Kidney (tissue), 22 donors: ENCODE measurements at places on chromosomes 11 and 22.
A peak's percentile ranks its signal among the peaks of the same experiment; 100 is the strongest.

GRCh38 chr11:77191429-77191822, 63.4 kb downstream of the MYO7A start:
- DNase-seq: peak; percentile 59

DNA sequence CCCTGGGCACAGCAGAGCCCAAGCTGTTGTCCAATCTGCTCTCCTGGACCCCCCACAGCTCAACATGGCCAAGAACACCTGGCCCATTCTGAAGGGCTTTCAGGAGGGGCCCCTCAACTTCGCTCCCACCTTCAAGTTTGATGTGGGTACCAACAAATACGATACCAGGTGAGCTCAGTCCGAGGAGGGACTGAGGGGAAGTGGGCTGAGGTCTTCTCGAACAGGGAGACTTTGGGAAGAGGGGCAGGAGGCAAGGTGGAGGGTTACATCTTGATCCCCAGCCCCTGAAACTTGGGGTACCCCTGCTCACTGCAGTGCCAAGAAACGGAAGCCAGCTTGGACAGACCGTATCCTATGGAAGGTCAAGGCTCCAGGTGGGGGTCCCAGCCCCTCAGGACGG, 5.4 kb downstream of the INPP5J start:
- no peak for DNase-seq

DNA sequence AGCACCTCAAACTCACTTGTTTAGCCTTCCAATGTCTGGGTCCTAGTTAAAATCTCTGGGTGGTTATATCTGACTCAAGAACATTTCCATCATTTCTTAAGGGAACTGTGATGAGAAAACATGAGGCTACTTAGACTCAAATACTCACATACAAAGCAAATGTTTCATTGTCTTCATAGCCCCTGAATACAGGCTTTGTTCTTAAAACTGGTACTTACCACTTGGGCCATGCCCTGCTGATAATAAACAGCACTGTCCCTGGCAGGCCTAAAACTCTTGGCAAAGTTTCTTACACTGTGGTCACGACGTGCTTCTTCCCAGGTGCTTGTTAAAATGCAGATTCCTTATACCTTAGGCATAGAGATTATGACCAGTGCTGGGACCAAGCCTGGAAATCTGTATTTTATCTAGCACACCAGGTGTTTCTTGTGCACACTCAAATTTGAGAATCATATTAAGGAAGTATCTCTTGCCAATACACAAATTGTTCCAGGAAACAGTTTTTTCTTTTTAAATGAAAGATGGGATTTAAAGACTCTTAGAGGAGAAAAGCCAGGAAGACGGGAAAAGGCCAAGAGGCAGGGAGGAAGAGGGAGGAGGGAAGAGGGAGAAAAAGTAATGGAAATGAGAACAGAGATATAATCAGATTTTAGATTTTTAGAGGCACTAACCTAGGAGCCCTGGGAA, 287.9 kb upstream of the MPPED2 start:
- DNase-seq: no peak

DNA sequence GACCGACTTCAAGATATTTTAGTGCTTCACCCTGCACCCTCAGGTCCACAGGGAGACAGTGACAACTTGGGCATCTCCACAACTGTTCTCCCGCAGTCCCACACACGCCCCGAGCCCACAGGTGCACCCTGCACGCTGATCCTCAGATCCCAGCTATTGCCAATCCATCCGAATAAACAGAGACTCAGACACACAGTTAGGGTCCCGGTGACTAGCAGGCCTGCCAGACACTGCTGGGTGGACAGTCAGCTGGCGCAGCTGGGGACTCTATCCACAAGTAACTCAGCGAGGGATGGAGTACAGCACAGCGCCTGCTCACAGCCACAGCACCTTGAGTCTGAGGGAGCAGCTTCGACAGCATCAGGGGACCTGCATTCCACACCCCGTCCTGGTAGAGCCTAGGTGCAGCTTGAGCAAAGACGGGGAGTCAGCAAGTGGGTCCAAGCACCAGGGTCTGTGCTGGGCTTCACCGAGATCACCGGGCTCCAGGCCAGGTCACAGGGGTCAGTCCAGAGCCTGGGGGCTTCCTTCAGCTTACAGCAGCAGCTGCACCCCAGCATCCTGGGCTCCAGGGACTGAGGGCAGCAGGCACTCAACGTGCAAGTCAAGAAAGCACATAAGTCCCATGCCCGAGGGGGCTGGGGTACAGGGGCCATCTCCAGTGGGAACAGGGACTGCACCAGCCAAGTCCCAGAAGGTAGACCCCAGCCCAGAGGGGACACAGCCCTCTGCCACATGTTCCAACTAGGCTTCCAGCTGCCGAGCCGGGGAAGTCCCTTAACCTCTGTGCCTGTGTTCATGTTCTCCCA, 7.6 kb downstream of the RPL3 start:
- DNase-seq: peak; percentile 49

GRCh38 chr22:35555483-35555890, 14.9 kb downstream of the RASD2 start:
- DNase-seq: peak; percentile 51
